Chondrocyte (in vitro differentiated cells): ENCODE measurements at places on chromosomes 4 and X.

- DNase-seq = no peak
Measured at GRCh38 chr4:146458594-146458993, 63.1 kb downstream of the SLC10A7 start.

GRCh38 chr4:166662266-166662843 is 571.9 kb downstream of the SPOCK3 start:
- DNase-seq = no peak

GRCh38 chr4:38774181-38774955 is 8.4 kb downstream of the TLR10 start:
- DNase-seq = no peak

- DNase-seq = no peak
Measured at GRCh38 chrX:12149670-12150407, 11.6 kb downstream of the FRMPD4 start.

GRCh38 chrX:135931644-135932487 is 38.4 kb downstream of the SAGE1 start:
- DNase-seq = no peak

DNA sequence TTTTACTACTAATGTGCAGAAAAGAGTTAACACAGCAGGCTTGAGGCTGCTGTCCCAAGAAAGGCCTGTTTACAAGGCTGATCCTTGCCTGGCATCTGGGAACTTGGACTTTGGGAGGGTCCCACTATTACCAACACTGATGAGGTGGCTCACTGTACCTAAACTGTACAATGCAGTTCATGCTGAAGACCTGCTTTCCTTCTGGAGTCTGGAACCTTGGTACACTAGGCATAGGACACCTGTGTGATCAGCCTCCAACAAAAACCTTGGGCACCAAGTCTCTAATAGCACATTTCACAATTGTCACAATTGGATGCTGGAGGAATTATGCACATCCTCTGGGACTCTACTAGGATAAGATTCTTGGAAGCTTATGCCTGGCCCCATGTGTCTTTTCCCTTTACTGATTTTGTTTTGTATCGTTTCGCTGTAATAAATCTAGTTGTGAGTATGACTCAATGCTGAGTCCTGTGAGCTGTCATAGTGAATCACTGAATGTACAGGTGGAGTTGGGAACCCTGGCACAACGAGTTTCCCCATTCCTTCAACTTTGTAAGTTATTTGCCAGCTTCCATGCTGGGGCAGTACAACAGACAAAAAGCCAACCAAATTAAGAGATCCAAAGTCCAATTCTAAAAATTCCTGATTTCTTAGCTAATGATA is 45.9 kb downstream of the TEC start:
- DNase-seq = no peak
